ENCODE measurements at places on chromosomes 12 and 14.

- DNase-seq, result no peak
Measured at GRCh38 chr12:11764837-11765236, 115.4 kb downstream of the ETV6 start.

GRCh38 chr12:53600490-53601295 is 25.5 kb downstream of the ATF7 start:
- no peak for DNase-seq

GRCh38 chr12:90069711-90070110 is 361.1 kb upstream of the ATP2B1 start:
- no peak for DNase-seq

- DNase-seq, result no peak
Measured at GRCh38 chr14:72578514-72578913, 315.4 kb downstream of the DPF3 start.

GRCh38 chr12:90331262-90331661 is 622.6 kb upstream of the ATP2B1 start:
- DNase-seq, result no peak

DNA sequence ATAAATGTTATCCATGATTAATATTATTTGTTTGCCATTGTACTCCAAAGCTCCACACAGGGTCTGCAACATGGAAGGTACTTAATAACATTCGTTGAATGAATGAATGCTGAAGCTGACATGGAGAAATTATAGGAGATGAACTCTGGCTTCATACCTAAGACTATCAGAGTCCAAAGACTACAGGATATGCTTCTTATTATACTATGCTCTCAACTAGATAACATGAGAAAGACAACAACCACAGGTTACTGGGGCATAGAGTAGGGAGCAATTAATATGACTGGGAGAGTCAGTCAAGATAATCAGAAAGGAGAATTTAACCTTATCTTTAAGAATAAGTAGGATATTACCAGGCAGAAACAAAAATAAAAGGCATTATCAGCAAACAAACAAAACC is 236.3 kb upstream of the SOX5 start:
- DNase-seq, result no peak

DNA sequence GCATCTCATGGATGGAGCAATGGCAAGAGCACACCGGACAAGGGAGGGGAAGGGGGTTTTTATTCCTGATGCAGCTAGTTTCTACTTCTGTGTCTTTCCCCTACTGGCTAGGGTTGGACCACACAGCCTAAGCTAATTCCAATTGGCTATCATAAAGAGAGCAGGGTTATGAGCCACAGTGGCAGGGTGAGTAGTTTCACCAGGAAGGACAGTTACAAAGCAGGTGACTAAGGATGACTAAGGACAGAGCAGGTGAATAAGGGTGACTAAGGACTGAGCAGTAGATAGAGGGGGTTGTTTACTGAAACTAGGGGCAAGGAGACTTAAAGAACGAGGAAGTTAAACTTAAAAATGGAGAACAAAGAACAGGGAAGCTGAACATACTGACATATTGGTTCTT is 321.4 kb upstream of the SEL1L start:
- no peak for DNase-seq

DNA sequence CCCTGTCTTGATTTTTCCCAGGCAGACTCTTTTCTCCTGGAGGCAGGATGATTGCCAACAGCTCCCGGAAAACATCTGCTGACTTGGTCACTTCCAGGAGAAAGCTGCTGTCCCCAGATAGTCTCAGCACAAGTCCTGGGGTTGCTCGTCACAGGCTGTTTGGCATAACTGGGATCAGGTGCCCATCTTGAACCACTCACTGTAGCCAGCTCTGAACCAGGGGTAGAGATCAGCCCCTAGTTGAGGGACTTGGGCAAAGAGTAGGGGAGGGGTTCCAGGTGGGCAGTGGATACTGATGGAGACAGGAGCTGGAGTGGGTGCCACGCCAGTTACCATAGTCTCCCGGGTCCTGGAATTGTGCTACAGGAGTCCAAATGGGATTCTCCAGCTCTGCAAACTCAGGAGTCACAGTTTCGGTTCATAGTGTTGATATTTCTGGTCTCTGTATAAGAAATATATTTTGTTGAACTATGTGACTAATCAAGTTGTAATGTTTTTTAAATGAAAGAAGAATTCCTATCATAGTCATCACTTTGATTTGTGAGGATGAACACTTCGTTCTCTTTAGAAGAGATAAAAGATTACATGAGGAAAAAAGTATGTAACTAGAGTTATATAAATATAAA is 1154.5 kb downstream of the AACS start:
- no peak for DNase-seq

- DNase-seq, result no peak
Measured at GRCh38 chr14:105218611-105219010, 29.7 kb upstream of the BTBD6 start.

DNA sequence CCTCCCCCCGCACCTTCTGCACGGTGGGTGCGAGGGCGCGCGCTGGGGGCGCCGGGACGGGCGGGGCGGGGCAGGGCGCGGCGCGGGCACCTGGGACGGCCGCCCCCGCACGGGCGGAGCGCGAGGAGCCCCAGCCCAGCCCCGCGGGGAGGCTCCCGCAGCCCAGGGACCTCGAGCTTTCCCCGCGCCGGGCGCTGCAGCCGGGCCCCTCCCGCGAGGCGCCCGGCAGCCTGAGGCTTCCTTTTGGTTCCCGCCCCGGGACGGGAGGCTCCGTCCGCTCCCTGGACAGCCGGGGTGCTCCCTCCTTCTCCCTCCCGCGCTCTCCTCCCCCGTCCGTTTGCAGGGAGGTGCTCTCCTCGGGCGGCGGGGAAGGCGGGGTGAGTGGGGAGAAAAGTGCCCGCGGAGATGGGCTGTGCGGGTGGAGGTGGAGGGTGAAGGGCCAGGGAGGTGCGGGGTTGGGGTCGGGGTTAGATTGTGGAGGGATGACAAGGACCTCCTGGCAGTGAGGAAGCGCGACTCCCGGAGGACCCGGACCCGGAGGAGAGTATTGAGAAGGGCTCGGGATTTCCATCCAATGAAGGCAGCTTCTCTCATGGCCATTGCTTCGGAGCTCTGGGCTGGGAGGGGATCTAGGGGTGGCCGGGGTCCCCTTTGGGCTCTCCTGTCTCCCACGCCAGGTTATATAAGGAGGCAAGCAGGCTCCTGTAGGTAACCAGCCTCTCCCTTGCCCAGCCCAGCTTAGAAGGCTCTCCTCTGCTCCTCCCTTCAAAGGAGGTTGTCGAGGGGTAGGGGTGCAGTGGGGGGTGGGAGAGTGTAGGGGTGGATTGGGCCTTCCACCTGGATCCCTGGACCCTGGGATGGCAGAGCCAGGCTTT is 645 bp downstream of the JDP2 start:
- no peak for DNase-seq

GRCh38 chr14:67457782-67458181 is 30.7 kb downstream of the TMEM229B start:
- no peak for DNase-seq

DNA sequence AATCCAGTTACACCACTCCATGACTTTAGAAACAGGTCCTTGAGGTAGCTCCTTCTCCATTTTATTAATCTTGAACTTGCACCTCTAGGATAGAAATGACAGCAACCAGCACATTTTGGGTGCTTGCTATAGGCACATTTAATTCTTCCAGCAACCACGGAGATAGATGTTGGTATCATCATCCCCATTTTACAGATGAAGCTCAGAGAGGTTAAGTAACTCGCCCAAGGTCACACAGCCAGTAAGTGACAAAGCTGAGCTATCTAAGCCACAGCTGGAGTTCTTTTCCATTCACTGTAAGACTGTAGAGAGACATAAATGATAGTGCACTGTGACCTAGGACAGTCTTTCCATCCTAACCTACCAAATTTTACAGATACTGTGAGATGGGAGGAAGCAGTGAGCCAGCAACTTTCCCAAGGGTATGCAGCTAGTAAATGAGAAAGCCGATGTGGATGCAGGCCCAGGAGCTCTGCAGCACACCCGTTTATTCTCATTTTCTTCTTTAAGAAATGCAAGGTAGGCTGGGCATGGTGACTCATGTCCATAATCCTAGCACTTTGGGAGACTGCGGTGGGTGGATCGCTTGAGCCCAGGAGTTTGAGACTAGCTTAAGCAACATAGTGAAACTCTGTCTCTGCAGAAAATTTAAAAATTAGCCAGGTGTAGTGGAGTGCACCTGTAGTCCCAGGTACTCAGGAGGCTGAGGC is 103.2 kb downstream of the TBX5 start:
- DNase-seq, result no peak

GRCh38 chr14:33493266-33493665 is 457.6 kb downstream of the EGLN3 start:
- no peak for DNase-seq

DNA sequence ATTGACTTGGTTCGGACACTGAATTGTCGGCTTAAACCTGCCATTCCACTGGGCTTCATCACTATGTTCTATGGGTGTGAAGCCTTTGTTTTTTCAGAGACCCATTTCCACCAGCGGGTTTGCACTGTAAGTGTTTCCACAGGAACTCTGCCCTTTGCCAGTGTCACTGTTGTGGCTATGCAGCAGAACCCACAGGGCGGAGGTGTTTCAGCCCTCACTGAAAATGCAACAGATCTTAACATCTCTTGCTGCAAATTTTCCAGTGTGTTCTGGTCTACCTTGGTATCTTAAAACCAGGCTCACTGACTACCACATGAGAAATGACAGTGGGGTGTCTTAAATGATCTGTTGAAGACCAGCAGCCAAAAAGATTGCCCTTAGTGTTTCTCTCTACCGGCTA is 21.1 kb downstream of the PRKCH start:
- DNase-seq, result no peak

DNA sequence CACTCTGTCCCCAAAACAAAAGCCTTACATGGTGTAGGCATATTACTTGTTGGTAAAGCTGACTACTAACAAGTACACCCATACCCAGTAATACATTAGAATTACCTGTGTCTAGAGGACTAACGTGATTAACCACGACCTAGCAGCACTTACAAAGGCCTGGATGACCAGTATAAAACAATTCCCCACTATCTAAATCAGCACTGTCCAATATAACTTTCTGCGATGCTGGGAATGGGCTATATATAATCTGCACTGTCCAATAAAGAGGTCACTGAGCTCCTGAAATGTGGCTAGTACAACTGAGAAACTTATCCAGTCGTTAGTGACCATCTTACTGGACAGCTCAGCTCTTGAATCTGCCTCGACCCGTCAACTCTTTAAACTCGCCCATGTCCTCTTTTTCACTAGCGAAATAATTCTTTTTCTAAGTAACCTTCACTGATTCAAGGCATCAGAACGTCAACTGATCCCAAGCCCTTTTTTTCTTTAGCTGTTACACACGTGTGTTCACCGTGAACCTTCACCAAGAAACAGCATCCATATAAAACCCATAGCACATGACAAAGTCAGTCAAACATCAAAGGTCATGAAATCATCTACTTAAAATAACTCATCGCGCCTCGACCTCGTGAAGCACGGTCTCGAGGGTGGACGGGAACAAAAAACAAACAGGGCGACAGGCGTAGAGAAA is 905 bp upstream of the CIPC start:
- no peak for DNase-seq

DNA sequence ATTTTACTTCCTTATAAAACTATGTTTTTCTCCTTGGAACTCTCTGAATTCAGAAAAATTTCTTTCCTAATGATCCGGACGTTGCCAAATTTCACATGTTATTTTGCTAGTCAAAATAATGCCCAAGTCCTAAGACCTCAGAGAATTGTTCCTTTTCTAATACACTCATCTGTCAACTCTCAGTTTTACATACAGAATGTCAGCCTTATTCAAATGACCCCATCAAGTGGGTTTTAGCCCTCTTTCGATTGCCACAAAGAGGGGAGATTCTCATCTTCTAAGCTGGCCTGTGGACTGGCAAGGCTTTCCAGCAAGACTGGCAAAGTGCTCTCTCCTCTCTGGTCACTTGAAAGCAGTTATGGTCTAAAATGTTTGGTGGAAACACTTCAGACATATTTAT is 99.3 kb upstream of the GPHB5 start:
- no peak for DNase-seq

DNA sequence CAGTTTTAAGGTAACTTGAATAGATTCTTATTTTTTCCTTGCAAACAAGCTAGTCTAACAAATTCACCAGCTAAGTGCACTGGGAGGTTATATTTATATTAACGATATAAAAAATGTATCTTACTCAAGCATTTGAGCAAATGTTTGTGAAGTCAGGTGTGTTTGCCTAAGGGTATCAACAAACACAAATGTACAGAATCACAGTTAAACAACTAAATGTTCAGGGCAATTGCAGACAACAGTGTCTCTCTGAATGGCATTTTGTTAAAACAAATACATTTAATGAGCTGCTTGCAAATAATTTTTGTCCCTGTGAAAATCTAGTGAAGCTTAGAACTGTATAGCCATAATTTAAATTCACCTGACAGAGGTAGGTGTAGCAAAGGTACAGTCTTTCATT is 28.2 kb upstream of the FLRT2 start:
- DNase-seq, result no peak

- DNase-seq, result no peak
Measured at GRCh38 chr14:64174922-64175782, 119.0 kb downstream of the ESR2 start.

DNA sequence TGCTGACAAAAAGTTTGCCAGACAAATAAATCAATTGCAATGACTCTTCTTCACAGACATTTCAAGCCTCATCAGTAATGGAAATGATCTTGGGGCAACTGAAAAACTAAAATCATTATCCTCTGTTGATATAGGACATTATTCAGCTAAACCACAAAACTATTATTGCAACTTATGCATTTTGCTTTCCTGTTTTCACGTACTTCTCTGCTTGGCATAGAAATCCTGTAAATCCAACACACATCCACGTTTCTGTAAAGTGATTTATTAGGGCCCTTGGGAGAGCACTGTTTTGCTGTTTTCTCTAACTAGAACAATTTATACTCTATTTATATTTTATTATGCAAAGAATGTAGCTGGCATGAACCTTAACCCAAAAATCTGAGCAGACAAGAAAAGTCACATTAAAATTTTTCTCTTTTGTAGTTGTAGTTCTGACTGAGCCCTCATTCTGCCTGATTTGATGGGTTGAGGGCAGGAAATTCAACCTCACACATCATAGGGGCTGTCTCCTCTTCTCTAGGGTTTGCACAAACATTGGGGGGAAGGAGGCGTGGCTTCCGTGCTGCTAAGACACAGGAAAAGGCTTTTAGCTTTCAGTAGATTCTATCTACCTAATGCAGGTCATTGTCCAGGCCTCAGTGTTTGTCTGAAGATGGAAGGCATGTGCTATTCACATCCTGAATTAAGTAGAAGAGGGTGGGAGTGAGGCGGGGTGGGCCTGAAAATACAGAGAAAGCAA is 11.5 kb upstream of the NUP107 start:
- DNase-seq, result no peak

GRCh38 chr12:71838676-71839075 is 883 bp upstream of the TBC1D15 start:
- no peak for DNase-seq

DNA sequence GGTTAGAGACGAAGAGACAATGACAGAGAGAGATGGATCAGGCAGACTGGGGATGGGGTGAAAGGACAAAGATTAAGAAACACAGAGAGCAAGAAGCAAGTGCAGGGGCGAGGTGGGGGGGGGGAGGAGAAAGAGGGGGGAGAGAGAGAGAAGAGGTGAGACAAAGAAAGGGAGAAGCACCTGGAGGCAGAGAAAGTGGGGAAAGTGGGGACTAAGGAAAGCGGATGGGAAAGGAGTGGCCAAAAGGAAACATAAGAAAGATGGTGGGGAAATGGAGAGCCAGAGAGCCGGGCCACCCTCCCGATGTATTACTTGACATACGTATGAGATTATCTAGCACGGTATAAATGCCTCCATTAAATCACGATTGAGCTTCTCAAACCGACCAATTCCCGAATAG is 18.5 kb upstream of the TBX3 start:
- no peak for DNase-seq

GRCh38 chr14:81401420-81402122 is 1.4 kb upstream of the STON2 start:
- DNase-seq, result no peak

GRCh38 chr12:102879144-102879763 is 37.8 kb downstream of the PAH start:
- peak; percentile 33 for DNase-seq

Data from spinal cord (tissue), 10 donors.